Stimulated activated CD4-positive, alpha-beta T cell treated with anti-CD3 and anti-CD28 coated beads, TNF-alpha, amount 100 ng/mL, for 4 hours (primary cell): ENCODE measurements at places on chromosomes 1 and 21.

GRCh38 chr1:29586991-29587745 lies 350.8 kb downstream of the PTPRU start:
- no peak for DNase-seq

- no peak for DNase-seq
These were observed 3.5 kb downstream of the GALNT2 start for GRCh38 chr1:230070321-230071208.

- no peak for DNase-seq
These were observed 4.2 kb downstream of the SDC3 start for GRCh38 chr1:30904191-30904961.

- no peak for DNase-seq
These were observed 364.1 kb upstream of the LYPLAL1 start for GRCh38 chr1:218809625-218810024.

- no peak for DNase-seq
These were observed 853 bp upstream of the ATP1A1 start for GRCh38 chr1:116372191-116372590.

- no peak for DNase-seq
These were observed 4.0 kb upstream of the CSF3R start for GRCh38 chr1:36486439-36487335.

DNA sequence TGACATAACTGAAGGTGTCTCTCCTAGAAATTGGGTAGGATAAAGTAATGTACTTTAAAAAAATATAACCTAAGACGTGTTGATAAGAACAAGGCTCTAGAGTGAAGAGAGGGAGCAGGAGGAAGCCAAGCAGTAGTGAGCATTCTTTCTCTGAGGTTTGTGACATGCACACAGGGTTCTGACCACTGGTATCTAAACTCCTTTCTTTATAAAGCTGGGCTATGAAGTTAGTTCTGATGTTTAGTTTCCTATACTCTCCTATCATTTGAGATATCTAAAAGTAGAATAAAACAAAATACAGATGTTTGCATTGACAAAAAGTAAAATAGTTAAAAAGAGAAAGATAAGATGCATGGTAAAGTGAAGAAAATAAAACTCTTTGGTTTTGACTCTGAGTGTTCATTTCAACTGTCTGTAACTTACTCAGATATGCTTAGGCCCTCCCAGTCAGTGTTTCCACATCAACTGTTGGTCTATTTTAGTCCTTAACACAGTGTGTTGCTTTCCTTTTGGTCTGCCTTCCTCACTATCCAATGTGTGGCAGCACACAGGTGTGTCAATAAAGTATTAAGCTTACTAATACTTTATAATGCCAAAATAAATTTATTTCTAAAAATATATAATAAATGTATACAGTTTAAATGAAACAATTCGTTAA lies 543.5 kb downstream of the PTPRC start:
- no peak for DNase-seq

DNA sequence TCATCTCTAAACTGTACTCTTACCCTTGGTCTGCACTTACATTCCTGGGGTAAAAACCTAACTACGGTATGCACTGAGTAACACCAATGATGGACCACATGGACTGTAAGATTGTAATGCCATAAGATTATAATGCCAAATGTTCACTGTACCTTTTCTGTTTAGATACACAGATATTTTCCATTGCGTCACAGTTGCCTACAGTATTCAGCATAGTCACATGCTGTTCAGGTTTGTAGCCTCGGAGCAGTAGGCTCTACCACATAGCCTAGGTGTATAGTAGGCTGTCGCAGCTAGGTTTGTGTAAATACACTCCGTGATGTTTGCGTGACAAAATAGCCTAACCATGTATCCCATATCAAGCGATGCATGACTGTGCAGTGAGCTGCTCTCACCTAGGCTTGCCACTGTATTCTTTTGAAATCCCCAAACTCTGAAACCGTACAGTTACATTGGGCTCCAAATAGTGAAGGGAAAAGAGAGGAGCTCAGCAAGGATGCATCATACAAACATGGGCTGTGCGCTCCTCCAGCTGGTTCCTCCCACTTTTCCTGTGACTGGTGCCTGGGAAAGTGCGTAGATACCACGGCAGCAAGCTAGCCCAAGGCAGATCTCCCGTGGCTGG lies 35.2 kb downstream of the CFAP57 start:
- no peak for DNase-seq

DNA sequence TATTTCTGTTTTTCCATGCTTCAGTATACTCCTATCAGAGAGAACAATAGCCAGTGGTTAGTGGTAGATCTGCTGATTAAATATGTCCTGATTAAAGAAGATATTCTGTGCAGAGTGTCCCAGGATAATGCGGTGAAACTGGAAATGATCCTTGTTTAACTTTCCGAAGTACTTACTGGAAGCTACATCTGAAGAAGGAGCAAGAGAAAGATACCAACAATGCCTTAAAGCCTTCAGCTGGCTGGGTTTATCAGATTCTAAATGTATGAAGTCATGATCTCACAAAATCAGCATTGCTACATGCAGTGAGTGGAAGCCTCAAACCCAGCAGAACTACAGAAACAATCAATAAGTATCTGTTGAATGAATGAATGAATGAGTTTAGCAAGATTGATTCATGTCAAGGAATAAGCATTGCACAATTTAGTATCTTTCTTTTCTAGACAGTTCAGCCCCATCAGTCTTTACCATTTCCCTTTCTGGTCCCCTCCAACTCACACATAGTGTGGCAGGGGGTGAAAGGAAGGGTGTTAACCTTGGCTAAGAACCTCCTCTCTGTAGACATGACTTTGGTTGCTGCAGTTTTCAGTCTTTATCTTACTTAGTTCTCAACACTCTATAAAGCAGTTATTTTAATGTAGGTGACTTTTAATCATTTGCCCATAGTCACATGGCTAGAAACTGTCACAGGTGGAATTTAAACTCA lies 24.7 kb upstream of the DNASE2B start:
- DNase-seq, result no peak

- DNase-seq, result peak; percentile 28
These were observed 898 bp upstream of the TMEM200B start for GRCh38 chr1:29124366-29125236.

GRCh38 chr1:55313903-55314302 lies 98.7 kb upstream of the USP24 start:
- DNase-seq, result no peak

DNA sequence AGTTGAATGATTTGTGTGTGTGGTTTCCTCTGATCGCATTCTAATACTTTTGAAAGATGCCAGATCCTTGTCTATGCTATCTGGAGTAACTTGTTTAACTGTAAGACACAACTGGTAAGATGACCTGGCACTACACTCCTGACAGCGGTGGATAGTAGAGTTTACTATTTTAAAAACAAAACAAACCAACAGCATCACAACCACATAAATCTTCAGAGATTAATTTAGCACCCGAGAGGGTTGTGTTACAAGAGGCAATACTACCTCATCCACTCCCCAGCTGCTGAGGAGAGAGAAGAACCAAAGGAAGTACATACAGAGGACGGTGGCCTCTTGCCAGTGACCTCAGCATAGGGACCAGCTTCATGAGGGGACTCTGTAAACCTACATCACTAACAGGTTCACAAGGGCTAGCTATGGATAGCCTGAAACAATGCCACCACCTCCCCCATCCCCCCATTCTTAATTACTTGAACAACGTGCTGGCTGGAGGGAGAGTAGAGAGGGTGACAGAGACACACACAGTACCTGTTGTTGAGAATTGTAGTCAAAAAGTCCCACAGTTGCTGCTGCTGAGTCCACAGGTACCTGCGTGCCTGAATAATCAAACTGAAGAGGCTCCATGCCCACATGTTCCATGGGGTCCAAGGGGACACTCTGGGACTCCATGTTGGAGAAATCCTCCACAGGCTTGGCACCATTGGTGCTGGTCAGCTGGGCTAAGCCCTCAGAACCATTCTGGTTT lies 73.5 kb downstream of the PUM1 start:
- DNase-seq, result no peak

- DNase-seq, result no peak
These were observed 90.4 kb downstream of the EPB41 start for GRCh38 chr1:29004798-29005197.

DNA sequence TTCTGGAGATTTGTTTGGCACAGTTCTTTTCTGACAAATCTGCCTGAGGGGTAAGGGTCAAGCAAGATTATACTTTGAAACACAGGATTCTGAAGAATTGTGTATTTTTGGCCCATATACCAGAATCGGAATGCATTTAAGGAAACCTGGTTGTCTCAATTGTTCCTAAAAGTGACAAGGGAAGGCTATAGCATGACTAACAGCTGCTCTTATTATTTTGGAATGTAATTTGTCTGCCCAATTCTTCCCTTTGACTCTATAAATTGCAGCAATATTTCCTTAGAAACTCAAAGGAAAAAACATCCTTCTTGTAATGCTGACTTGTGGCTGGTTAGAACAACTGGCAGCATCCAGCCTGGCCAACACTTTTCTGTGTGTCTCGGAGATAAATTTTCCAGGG lies 15.8 kb upstream of the VCAM1 start:
- DNase-seq, result no peak

DNA sequence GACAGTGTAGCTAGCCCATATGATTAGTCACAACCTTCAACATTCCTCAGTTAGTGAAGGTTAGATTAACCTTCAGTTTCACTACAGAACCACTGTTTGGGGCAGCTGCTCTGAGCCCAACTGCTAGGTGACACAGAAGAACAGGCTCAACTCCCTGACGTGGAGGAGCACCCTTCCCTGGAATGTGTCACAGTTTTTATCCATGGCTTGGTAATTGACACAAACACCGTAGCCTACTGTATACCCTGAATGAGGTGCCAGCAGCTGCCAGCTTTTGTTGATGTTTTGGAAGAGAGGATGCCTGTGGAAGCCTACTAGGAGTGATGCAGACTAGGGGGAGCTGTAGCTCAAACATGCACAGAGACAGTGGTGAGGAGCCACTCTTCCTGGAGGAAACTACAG lies 56.6 kb upstream of the CR2 start:
- DNase-seq, result no peak

GRCh38 chr1:108636876-108637275 lies 24.0 kb downstream of the HENMT1 start:
- DNase-seq, result no peak

DNA sequence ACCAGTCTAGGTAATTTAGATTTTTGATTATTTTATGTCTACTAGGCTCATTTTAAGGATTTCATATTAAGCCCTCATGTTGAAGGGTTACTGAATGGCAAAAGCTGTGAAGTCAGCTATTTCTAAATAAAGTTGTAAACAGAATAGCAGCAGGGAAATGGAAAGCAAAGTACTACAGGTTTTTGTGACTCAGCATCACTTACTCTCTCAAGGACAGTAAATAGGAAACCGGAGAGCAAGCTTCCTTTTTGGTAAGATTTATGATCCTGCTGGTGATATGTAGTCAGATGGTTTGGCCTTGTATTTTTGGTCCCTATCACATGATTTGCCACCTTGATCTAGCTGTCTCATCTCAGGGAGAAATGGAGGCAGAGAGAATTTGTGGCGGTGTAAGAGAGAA lies 226.0 kb downstream of the RPS6KC1 start:
- DNase-seq, result no peak

- DNase-seq, result no peak
These were observed 48.1 kb downstream of the ELAPOR1 start for GRCh38 chr1:109161858-109162606.

GRCh38 chr1:43001434-43001833 lies 42.8 kb upstream of the SLC2A1 start:
- no peak for DNase-seq

DNA sequence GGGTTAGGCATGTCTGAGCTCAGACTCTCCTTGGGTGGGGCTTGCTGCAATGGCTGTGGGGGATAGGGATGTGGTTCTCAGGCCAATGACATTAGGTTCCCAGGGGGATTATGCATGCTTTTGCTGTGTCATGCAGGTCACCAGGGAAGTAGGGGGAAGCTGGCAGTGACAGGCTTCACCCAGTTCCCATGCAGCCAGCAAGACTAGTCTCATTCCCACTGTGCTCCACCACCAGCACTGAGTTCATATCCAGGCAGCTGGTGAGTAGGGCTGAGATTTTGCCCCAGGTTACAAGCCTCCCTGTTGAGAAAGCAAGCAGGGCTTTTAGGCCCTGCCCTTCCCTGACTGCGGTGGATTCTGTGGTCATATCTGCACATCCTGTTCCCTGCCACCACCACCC lies 32.1 kb upstream of the PLA2G5 start:
- no peak for DNase-seq

GRCh38 chr1:160567858-160568682 lies 11.2 kb downstream of the CD84 start:
- peak; percentile 54 for DNase-seq
